ENCODE measurements at places on chromosomes 12 and 14.

GRCh38 chr12:86799616-86800015 lies 543.4 kb upstream of the MGAT4C start:
- DNase-seq: no peak
- no peaks in the 10 kb centered on the region for H3K4me1 ChIP-seq
- no peaks in the 10 kb centered on the region for H3K36me3 ChIP-seq
- no peak overlapping the region for H3K4me3 ChIP-seq
- H3K27ac ChIP-seq: no peak overlapping the region

- H3K36me3 ChIP-seq: no peaks in the 10 kb centered on the region
- no peaks in the 10 kb centered on the region for H3K27me3 ChIP-seq
- H3K4me1 ChIP-seq: peaks cover 3% of the 10 kb centered on the region
- H3K4me3 ChIP-seq: no peak overlapping the region
- H3K27ac ChIP-seq: no peak overlapping the region
Observed at GRCh38 chr14:35821564-35822411, 4.3 kb upstream of the BRMS1L start.

DNA sequence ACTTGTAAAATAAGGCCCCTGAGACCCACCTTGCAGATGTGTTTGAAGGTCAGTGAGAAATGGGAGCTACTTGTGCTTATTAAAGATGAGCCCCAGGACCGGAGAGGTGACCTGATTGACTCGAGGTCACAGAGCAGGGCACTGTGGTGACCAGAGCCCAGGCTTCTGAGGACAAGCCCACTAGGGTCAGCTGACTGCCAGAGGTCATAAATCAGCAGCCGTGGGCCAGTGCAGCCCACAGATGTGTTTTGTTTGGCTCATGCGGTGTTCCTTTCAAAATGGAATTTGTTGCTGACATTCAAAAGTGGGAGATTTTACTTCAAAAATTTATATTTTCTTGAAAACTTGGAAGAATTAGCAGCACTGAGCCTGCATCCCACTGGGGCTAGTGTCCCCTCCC lies 24.5 kb downstream of the JDP2 start:
- H3K36me3 ChIP-seq: peaks cover 18% of the 10 kb centered on the region
- DNase-seq: no peak

DNA sequence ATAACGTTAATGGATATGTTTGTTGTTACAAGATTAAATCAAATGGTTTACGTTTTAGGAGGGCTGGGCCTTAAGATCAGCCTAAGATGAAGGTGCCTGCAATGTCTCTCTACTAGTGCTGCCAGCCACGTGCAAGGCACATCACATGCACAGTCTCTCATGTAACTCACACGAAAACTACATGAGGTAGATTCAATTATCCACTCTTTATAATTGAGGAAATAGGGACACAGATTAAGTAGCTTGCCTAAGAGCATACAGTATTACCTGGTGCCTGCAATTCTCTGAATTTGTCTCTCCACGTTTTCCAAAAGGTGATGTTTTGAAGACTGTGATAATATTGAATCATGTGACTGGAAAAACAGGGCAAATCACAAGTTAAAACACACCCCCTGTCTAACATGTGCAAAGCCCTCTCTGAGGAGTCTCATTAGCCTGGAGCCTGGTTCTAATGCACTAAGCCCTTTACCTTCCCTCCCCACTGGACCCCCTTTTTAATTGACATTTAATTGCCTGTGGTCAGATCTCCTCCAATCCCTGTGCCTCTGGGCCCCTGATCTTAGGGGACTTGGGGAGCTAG lies 14.6 kb upstream of the ATP2A2 start:
- DNase-seq: no peak
- H3K4me1 ChIP-seq: no peaks in the 10 kb centered on the region
- no peaks in the 10 kb centered on the region for H3K36me3 ChIP-seq

DNA sequence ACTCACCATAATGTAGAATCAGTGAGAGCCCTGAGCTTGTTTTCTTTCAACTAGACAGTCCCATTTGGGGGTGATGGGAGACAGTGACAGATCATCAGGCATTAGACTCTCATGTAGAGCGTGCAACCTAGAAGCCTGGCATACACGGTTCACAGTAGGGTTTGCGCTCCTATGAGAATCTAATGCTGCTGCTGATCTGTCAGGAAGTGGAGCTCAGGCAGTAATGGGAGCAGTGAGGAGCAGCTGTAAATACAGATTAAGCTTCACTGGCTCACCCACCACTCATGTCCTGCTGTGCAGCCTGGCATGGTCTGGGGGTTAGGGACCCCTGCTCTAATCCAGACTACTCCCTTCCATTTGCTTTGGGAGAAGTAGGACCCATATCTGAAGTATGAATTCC lies 55.6 kb downstream of the FNTB start:
- DNase-seq: no peak
- no peaks in the 10 kb centered on the region for H3K27me3 ChIP-seq
- peaks cover 18% of the 10 kb centered on the region for H3K36me3 ChIP-seq
- H3K4me3 ChIP-seq: no peak overlapping the region
- H3K27ac ChIP-seq: peak overlapping the region; percentile 50

DNA sequence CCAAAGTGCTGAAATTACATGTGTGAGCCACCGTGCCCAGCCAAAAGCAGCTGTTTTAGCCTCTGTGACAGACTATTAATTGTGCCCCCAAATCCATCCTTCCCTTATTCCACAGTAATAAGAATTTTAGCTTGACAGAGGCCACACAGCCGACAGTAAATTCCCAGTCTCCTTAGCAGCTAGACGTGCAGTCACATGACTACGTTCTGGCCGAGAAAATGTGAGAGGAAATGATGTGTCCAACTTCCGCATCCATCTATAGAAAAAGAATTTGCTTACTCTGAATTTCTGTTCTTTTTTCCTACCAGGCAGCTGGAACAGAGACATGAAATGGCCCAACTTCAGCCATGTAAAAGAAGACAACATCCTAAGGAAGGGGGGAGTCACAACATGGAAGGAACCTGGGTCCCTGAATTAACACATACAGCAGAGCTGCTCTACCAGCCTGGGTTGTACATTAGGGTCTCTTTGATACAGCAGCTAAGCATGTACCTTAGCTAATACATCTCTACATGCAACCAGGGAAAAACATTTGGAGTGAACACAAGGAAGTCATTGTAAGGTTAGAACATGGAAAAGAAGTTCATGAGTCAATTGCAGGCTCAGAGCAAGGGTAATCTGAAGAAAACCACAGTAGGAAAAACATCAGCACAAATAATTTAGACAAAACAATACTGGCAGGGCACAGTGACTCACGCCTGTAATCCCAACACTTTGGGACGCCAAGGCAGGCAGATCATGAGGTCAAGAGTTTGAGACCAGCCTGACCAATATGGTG lies 35.5 kb downstream of the CIT start:
- DNase-seq: no peak
- H3K4me1 ChIP-seq: peaks cover 6% of the 10 kb centered on the region
- no peak overlapping the region for H3K27ac ChIP-seq
- H3K27me3 ChIP-seq: no peaks in the 10 kb centered on the region

DNA sequence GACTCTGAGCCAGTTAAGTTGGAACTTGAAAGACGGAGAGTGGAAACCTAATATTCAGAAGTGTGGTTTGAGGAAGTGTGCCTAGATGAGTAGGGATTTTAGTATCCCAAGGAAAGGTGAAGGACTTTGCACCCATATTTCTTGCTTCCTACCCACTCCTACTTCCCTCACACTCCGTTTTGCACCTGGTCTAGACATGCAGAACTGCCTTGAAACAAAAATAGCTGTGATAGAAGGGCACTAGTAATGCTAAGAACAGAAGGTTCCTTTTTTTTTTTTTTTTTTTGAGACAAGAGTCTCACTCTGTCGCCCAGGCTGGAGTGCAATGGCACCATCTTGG lies 732 bp upstream of the ARF3 start:
- H3K4me1 ChIP-seq: peaks cover 37% of the 10 kb centered on the region
- peaks cover 2% of the 10 kb centered on the region for H3K27me3 ChIP-seq
- no peak for DNase-seq
- H3K27ac ChIP-seq: peak overlapping the region; percentile 96
- peak overlapping the region; percentile 100 for H3K4me3 ChIP-seq
- peaks cover 2% of the 10 kb centered on the region for H3K36me3 ChIP-seq

- H3K36me3 ChIP-seq: peaks cover 11% of the 10 kb centered on the region
- peaks cover 13% of the 10 kb centered on the region for H3K4me1 ChIP-seq
- DNase-seq: no peak
Observed at GRCh38 chr12:31466768-31467167, 124.2 kb downstream of the DENND5B start.

- no peaks in the 10 kb centered on the region for H3K4me1 ChIP-seq
- H3K27ac ChIP-seq: no peak overlapping the region
- H3K4me3 ChIP-seq: no peak overlapping the region
- no peaks in the 10 kb centered on the region for H3K36me3 ChIP-seq
Observed at GRCh38 chr14:32330351-32331111, 1.4 kb downstream of the AKAP6 start.

- no peak overlapping the region for H3K4me3 ChIP-seq
- DNase-seq: no peak
- H3K27ac ChIP-seq: no peak overlapping the region
- no peaks in the 10 kb centered on the region for H3K36me3 ChIP-seq
Observed at GRCh38 chr14:93742761-93743160, 45.5 kb downstream of the PRIMA1 start.

- H3K4me1 ChIP-seq: peaks cover 3% of the 10 kb centered on the region
- no peak for DNase-seq
- H3K4me3 ChIP-seq: no peak overlapping the region
- H3K36me3 ChIP-seq: peaks cover 21% of the 10 kb centered on the region
- H3K27ac ChIP-seq: no peak overlapping the region
Observed at GRCh38 chr12:47249719-47250357, 170.1 kb upstream of the AMIGO2 start.

DNA sequence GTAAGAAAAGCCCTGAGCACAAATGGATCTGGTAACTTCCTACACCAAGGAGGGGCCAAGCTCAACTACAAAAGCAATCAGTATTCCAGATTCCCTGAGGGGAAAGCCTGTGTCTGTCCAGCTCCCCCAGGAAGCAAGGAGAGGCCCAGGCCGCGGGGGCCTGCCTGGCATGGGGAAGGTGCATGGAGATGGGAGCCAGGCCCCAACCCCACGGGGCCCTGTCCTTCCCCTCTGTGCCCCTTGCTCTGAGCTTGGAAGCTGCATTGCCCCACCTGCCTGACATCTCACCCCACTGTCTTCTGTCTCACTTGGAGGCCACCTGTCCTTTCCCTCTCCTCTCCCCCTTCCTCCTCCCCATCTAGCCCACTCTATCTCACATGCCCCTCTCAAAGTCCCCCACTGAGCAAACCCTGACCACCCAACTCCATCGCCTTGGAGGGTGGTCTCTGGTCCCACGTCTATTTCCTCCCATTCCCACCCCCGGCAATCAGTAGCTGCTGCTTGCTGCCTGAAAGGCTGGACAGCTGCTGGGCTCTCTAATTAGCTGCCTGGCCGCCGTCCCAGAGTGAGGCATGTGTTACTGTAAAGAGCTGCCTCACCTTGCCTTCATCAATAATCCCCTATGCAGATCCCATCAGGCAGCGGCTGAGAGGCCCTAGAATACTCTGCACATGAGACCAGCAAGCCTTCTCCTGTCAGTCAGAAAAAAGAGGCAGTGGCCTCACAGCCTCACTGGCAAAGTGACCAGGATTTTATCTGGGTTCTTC lies 3.4 kb upstream of the TMEM229B start:
- peak overlapping the region; percentile 84 for H3K27ac ChIP-seq
- DNase-seq: no peak
- H3K4me3 ChIP-seq: peak overlapping the region; percentile 30
- H3K4me1 ChIP-seq: peaks cover 51% of the 10 kb centered on the region

GRCh38 chr12:125794401-125794800 lies 729.2 kb downstream of the AACS start:
- no peak overlapping the region for H3K27ac ChIP-seq
- no peak overlapping the region for H3K4me3 ChIP-seq
- no peaks in the 10 kb centered on the region for H3K36me3 ChIP-seq
- H3K27me3 ChIP-seq: no peaks in the 10 kb centered on the region

- peak overlapping the region; percentile 76 for H3K4me3 ChIP-seq
- DNase-seq: no peak
- H3K4me1 ChIP-seq: peaks cover 33% of the 10 kb centered on the region
- H3K27ac ChIP-seq: no peak overlapping the region
- no peaks in the 10 kb centered on the region for H3K36me3 ChIP-seq
Observed at GRCh38 chr14:67516676-67517075, 16.4 kb upstream of the PLEKHH1 start.

DNA sequence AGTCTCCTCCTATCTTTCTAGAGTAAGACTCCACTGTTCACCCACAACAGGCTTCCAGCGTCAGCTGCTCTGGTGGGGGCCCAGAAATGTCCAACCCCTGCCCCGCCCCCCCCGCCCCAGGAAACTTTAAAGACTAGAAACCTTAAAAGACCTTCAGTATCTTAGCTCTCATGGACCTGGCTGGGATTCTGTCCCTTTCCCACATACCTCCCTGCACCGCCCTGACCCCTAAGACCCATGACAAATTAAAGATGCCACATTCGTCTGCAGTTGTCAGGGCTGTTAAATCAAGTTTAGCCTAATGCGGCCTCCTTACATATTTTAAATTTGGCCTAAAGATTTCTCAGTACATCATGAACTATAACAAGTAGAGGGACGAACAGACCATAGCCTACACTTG lies 10.0 kb upstream of the SERPINA10 start:
- no peak for DNase-seq
- H3K27ac ChIP-seq: no peak overlapping the region
- no peak overlapping the region for H3K4me3 ChIP-seq
- H3K36me3 ChIP-seq: peaks cover 3% of the 10 kb centered on the region
- H3K27me3 ChIP-seq: peaks cover 1% of the 10 kb centered on the region
- no peaks in the 10 kb centered on the region for H3K4me1 ChIP-seq

DNA sequence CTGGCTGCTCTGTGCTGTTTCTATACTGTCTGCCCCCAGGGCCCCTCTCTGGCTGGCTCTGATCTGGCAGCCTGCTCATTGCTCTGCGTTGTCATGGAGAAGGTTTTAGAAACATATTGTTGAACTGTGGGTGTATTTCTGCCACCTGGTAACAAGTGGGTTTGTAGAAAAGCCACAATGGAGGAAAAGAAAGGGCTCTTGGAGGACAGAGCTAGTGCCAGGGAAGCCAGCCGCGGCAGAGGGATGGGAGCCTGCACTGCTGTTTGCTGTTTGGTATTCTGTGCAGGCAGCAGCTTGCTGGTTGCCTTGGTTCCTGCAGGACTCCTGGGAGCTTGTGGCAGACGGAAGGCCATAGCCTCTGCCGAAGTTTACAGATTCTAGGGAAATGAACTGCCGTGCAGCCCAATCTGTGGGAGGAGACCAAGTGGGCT lies 15.1 kb downstream of the CCDC177 start:
- no peaks in the 10 kb centered on the region for H3K36me3 ChIP-seq
- H3K27ac ChIP-seq: no peak overlapping the region
- no peak for DNase-seq
- no peak overlapping the region for H3K4me3 ChIP-seq
- peaks cover 17% of the 10 kb centered on the region for H3K27me3 ChIP-seq

- DNase-seq: no peak
- peaks cover 10% of the 10 kb centered on the region for H3K27me3 ChIP-seq
- H3K27ac ChIP-seq: no peak overlapping the region
- peaks cover 2% of the 10 kb centered on the region for H3K4me1 ChIP-seq
- no peaks in the 10 kb centered on the region for H3K36me3 ChIP-seq
Observed at GRCh38 chr14:70144046-70144445, 44.7 kb downstream of the SLC8A3 start.

GRCh38 chr12:15580431-15580830 lies 208.8 kb downstream of the EPS8 start:
- peaks cover 34% of the 10 kb centered on the region for H3K36me3 ChIP-seq
- H3K4me1 ChIP-seq: peaks cover 2% of the 10 kb centered on the region
- H3K4me3 ChIP-seq: no peak overlapping the region
- H3K27me3 ChIP-seq: no peaks in the 10 kb centered on the region

Measured in memory B cell (primary cell).